ENCODE measurements at places on chromosomes 11 and 22.
A peak's percentile ranks its signal among the peaks of the same experiment; 100 is the strongest.

GRCh38 chr22:38085056-38085455 is 1.1 kb upstream of the SLC16A8 start:
- no peak for DNase-seq

GRCh38 chr11:61153593-61154095 is 7.6 kb downstream of the VPS37C start:
- no peak for DNase-seq

DNA sequence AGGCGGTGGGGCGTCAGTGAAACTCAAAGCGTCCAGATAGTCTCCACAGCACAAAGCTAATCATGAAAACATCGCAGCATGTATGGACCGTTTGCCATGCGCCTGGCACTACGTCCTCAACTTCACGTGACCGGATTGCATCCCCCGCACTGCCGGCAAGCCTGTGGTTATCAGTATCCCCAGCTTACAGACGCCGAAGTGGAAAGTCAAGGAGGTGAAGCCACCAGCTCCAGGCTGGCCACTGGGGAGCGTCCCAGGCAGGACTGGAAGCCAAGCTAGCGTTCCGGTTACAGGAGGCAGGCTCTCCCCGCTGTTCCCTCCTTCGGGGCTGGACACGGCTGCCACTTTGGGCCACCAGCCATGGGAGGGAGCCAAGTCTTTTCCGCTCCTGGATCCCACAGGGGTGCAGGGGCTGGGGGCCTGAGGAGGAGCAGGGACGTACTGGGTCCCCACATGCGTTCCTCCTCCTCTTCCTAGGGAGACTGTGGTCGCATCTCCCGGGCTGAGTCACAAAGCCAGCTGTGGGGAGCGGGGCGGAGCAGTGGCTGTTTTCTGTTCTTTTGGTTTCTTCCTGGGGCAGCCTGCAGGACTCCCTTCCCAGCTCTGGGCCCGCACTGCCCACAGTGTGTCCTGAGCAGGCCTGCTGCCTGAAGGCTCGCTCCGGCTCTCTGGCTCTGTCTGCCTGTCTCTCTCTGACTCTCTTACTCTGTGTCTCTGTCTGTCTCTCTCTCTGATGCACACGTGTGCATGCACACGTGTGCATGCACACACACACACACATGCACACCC is 4.3 kb upstream of the OSBPL5 start:
- DNase-seq = no peak

DNA sequence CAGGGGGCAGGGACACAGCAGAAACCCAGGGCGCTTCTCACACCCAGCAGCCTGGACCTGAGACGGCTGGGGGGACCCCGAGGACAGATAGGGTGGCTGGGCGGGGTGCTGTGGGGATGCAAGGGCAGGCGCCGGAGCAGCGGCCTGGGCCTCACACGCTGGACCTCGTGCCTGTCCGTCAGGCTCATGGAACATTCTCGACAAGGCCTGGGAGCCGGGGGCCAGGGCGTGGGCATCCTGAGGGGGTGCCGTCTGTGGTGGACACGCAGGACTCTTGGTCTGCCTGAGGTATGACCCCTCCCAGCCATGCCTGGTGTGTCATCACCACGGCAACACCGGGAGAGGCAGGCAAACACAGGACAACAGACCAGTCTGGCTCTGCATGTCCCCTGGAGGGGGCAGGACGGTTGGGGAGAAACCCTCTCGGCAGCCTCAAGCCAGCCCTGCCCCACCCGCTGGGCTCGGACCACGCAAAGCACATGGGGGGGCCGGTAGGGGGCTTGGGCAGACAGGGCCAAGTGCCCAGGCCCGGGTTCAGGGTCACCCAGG is 21.4 kb downstream of the MRPL23 start:
- no peak for DNase-seq

DNA sequence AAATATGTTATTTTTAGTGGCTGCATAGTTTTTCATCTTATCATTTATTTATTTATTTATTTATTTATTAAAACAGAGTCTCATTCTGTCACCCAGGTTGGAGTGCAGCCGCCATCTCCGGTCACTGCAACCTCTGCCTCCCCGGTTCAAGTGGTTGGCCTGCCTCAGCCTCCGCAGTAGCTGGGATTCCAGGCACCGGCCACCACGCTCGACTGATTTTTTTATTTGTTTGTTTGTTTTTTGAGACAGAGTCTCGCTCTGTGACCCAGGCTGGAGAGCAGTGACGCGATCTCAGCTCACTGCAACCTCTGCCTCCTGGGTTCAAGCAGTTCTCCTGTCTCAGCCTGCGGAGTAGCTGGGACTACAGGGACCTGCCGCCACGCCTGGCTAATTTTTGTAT is 262.9 kb upstream of the DDI1 start:
- no peak for DNase-seq

GRCh38 chr11:119486691-119487259 is 63.8 kb upstream of the THY1 start:
- DNase-seq = no peak

- no peak for DNase-seq
Measured at GRCh38 chr22:43820651-43821305, 8.7 kb upstream of the EFCAB6 start.

DNA sequence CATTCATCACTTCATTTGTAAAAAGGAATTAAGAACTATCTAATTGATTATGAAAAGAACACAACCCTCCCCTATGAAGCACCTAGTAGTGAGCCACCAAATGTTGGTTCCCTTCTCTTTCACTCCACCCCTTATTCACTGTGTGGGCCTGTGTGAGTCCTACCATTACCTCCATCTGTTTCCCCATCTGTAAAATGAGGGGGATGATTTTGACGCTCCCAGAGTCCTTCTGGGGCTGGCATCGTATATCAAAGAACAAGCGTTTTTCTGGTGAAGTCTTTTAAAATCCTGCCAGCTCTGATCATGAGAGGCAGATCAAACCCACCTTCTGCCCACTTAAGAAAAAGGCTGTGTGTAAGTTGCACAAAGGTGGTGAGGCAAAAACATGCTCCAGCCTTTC is 96.6 kb upstream of the SEZ6L start:
- DNase-seq = no peak

GRCh38 chr11:13283636-13284035 is 6.0 kb downstream of the BMAL1 start:
- DNase-seq = no peak

- DNase-seq = peak; percentile 49
Measured at GRCh38 chr11:71447791-71448256, 369 bp downstream of the DHCR7 start.

DNA sequence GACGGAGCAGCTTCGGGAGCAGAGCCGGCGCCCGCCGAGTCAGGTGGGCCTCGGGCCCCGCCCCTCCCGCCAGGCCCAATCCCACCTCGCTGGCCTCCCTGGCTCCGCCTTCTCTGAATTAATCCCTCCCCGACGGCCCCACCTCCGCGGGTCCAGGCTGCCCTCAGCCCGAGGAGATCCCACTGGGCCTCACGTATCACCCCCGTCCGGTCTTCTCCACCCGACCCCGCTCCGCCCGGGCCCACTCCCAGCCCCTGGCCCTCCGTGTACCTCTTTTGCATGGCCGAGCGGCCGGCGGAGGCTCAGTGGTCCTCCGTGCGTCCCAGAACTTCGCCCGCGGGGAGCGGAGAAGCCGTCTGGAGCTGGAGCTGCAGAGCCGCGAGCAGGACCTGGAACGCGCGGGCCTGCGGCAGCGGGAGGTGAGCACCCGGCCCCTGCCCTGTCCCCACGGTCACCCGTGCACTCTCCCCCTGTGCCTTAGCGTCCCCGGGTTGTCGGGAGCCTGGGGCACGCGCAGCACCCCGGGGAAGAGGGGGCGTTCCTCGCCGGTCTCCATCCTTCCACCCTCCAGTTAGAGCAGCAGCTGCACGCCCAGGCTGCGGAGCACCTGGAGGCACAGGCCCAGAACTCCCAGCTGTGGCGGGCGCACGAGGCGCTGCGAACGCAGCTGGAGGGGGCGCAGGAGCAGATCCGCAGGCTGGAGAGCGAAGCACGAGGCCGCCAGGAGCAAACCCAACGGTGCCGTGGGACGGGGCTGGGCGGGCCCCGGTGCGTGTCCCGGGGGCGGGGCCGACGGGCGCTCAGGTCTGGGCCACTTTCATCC is 2.2 kb upstream of the CD151 start:
- DNase-seq = peak; percentile 62

GRCh38 chr22:36447632-36448031 is 33.8 kb downstream of the TXN2 start:
- no peak for DNase-seq

- no peak for DNase-seq
Measured at GRCh38 chr11:68837583-68838571, 3.8 kb downstream of the CPT1A start.

- no peak for DNase-seq
Measured at GRCh38 chr11:45073685-45074141, 72.7 kb upstream of the PRDM11 start.

DNA sequence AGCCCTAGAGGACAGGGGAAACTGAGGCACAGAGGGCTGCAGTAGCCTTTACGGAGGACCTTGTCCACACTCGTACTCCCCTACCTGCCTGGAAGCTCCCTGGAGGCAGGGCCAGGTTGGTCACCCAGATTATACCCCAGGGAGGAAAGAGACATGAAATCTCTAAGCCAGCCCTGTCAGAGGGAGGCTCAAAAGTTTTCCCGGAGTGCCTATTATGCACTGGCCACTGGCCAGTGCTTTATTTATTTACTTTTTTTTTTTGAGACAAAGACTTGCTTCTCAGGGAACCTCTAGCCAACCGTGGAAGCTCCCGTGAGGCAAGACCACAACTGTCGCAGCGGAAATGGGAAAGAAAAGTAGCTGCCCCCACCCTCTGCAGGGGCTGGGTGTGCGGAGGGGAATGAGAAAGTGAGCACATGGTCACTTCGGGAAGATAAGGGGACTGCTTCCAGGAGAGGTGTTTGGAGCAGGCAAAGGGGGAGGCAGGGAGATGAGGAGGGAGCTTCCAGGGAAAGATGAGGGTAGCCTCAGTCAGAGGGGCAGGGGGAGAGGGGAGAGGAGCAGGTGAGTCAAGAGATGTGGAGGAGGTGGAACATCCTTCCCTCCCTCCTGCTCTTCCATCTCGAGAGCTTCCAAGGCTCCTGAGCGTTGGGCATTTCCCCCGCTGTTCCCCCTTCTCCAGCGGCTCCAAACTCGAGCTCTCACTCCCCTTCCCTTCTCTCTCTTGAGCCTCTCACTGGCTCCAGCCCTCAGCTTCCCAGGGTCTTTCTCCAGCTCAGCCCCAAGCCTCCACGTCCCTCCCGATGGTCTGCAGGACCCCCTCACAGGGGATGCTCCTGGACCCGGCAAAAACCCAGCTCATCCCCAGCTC is 4.3 kb downstream of the IL2RB start:
- DNase-seq = no peak

GRCh38 chr11:59173964-59174663 is 2.2 kb downstream of the DTX4 start:
- no peak for DNase-seq

- DNase-seq = no peak
Measured at GRCh38 chr22:35455529-35455928, 55.6 kb downstream of the MCM5 start.

DNA sequence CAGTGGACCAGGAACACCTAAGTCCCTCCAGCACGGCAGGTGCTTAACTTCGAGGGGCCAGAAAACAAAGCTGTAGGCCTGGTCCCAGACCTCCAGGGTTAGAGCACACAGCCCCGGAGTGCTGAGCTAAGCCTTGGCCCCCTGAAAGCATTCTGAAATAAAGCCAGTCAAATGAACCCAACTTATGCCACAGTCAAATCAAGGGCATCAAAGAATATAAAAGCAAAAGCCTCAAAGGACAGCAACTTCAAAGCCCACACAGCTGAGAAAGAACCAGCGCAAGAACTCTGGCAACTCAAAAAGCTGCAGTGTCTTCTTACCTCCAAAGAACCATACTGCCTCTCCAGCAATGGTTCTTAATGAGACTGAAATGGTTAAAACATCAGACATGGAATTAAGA is 39.1 kb downstream of the TMEM123 start:
- DNase-seq = no peak

DNA sequence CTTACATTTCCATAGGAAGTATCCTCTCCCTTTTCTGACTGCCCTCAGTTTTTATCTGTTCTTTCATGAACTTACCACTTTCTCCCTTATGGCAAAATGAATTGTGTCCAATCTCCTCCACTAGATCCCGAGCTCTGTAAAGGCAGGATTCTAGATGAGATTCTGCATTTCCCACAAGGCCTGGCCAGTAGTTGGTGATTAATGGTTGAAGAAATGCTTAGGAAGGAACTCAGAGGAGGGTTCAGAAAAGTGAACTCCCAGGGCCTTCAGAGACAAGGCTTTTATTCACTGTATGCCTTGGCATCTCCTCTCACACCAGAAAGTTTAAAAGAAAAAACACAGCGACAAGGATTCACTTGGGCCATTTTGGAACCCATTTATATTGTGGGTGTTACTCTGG is 66.2 kb downstream of the CCDC81 start:
- no peak for DNase-seq

DNA sequence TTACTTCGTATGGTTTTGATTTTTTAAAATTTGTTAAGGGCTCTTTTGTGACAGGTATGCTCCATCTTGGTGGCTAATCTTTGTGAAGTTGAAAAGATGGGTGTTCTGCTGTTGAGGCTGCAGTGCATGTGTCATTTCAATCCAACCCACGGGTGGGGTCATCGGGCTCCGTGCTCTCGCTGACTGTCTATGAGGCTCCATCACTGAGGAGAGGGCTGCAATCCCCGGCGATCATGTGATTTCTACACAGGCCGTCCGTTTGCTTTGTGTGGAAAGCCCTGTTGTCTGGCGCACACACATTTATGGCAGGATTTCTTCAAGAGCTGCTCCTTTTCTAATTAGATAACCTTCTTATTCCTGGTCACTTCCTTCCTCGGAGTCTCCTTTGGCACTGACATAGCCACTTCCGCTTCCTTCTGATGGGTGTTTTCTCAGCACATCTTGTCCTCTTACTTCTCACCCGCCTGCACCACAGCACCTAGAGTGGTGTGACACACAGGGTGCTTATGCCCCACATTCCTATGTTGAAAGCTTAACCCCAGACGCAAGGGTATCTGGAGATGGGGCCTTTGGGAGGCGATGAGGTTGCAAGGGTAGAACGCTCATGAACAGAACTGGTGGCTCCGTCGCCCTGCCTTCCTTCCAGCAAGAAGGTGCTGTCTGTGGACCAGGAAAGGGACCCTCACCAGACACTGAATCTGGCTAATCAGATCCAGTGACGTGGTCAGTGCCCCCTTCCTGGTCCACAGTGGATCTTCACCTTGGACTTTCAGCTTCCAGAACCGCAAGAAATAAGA is 9.4 kb downstream of the MOB2 start:
- DNase-seq = no peak

DNA sequence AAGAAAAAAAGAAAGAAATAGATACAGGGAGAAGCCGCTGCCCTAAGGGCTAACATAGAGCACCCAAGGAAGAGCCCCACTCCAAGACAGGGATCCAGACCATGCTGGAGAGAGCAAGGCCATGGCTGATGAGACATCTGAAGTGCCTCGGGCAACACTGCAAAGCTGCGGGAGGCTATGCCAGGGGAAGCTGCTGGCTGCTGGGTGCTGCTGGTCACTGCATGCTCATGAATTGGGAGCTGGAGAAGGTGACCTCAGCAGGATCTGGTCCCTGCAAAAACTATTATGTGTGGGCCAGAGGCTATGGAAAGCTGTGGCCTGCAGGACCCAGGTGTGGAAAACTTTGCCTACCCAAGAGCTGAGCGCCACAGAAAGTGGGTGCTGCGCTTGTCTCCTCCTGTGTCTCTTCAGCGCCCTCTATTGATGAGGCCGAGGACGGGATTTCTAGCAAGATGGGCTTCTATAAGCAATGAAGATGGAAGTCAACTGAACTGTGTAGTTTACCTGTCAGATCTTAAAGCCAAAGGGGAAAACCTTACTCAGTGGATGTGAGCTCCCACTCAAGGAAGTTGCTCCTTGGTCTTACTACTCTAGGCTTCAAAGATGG is 17.3 kb upstream of the SLC29A2 start:
- peak; percentile 46 for DNase-seq

GRCh38 chr11:100072131-100072530 is 615.0 kb upstream of the ARHGAP42 start:
- no peak for DNase-seq

GRCh38 chr11:70328556-70328955 is 58.1 kb downstream of the PPFIA1 start:
- no peak for DNase-seq

Measured in neural crest cell (in vitro differentiated cells).